Activated CD8-positive, alpha-beta memory T cell treated with anti-CD3 and anti-CD28 coated beads for 1 hour (primary cell): ENCODE measurements at places on chromosomes 1 and 21.
A peak's percentile ranks its signal among the peaks of the same experiment; 100 is the strongest.

- no peak for DNase-seq
These were observed 5.3 kb upstream of the TMEM52 start for GRCh38 chr1:1924386-1924785.

GRCh38 chr1:175287377-175287776 is 94.8 kb upstream of the KIAA0040 start:
- DNase-seq = no peak

- no peak for DNase-seq
These were observed 141.3 kb downstream of the NRIP1 start for GRCh38 chr21:14923468-14923867.

- DNase-seq = no peak
These were observed 2.7 kb upstream of the PRXL2B start for GRCh38 chr1:2583871-2584351.

GRCh38 chr1:15950763-15951295 is 25.1 kb downstream of the ZBTB17 start:
- DNase-seq = peak; percentile 66

- no peak for DNase-seq
These were observed 109.5 kb downstream of the SPSB1 start for GRCh38 chr1:9402256-9402616.

DNA sequence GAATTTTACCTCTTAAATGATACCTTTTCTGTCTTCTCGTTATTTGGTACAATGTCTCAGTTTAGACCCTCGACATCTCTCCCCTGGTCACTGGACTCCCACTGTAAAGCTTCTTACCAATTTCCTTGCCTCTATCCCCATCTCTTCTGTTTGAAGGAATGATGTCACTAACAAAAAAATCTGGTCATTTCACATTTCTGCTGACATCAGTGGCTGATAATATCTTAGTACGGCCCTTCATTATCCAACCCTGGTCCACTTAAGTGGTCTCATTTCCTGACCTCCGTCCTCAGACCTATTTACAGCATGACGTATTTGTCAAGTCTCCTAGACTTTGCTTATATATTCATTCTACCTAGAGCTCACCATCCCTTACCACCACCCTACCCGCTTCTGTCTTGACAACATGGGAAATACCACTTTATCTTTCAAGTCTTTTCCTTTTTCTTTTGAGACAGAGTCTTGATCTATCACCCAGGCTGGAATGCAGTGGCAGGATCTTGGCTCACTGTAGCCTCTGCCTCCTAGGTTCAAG is 60.9 kb downstream of the C1orf21 start:
- DNase-seq = no peak

- DNase-seq = no peak
These were observed 21.4 kb upstream of the NPPB start for GRCh38 chr1:11880181-11880575.

DNA sequence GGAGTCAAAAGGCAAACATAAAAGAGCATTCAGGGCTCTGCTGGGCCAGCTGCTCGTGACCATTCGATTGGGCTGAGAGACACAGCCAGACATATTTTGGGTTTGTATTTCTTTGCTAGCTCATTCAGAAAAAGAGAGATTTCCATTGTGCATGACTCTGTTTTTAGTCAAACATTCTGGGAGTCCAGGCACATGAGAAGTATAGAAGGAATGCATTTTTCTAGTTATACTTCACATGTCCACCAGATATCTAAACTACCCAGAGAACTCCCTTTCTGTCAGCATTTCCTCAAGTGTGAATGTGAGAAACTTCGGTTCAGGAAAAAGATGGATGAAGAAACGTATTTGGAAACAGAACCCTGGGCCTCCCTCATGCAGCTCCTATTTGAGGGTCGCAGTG is 6.3 kb upstream of the KCNE1 start:
- DNase-seq = no peak

GRCh38 chr1:209364716-209365115 is 218.8 kb upstream of the CAMK1G start:
- no peak for DNase-seq

DNA sequence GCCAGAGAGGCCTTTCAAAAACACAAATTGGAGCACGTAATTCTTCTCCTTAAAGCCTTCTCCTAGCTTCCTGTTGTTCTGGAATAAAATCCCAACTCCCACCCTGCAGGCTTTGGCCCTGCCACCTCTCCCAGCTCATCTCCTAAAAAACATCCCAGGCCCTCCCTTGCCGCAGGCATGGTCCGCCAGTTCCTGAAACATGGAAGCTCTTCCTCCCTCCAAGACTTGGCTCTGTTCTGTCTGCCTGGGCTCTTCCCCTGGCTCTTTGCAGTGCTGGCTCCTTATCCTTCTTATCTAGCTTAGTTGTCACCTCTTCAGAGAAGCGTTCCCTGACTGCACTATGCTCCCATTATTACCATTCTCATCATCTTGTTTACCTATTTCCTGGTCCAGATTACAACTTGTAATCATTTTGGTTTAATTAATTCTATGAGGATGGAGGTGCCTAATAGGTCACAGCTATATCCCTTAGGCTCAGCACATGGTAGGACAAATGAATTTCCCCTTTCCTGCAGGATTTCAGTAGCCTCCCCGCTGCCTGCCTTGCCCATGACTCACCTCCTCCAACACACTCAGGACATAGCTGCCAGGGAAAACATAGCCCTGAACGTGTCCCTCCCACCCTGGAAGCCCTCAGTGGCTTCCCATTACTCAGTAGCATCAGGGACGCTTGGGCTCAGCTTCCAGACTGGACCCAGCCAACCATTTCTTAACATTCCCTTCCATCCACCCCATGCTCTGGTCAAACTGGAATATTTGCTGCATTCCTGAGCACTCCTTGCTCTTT is 15.7 kb upstream of the IGSF21 start:
- no peak for DNase-seq

DNA sequence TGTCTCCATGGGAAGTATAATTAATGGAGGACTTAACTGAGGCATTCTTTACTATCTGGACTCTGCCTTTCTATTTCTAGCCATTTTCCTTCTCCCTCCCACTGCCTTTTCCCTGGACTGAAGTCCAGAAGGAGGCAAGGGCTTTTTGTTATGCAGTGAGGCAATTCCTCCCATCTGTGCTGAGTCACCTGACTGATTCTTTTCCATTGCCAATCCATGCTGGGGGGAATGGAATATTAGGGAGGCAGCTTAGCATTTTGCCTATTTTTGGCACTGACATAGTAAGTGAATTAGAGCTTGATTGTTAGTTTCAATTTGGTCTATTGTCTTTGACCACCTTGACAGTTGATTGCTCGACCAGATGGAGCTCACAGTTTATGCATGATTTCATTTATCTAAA is 1000.6 kb upstream of the PRMT6 start:
- no peak for DNase-seq

GRCh38 chr1:172180501-172181285 is 239.8 kb upstream of the C1orf105 start:
- DNase-seq = peak; percentile 19

- no peak for DNase-seq
These were observed 980.8 kb downstream of the PLA2G4A start for GRCh38 chr1:187809549-187809948.

GRCh38 chr1:46568461-46568891 is 17.0 kb upstream of the KNCN start:
- no peak for DNase-seq

- DNase-seq = peak; percentile 32
These were observed 7.0 kb downstream of the PAFAH2 start for GRCh38 chr1:25990702-25991395.

DNA sequence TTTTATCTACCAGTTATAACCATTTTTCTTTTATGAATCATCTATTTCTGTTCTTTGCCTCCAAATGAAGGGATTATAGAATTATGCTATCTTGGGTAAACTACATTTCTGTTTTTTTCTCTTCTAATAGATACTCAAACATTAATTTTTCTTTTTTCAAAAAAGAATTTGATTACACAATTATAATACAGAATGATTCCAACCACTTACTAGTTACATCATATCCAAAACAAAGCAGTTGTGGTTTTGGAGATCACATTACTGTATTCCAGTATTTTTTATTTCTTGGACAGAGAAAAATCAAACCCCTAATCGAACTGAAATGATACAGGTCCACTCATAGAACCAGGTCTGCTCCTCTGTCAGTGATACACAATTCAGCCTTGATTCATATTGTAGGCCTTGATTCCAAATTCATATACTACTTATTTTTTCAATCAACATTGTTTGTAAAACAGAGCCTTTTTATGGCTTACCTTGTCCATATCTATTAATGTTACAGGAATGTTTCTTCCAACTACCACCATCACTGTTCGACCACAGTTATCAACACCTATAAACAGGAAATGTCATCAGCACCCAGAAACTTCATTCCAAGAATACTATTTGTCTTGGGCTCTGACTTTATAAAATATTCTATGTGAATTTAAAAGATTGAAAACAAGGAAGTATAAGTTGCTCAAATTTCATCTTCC is 43.2 kb downstream of the GDAP2 start:
- DNase-seq = no peak

GRCh38 chr1:116298746-116299145 is 74.3 kb upstream of the ATP1A1 start:
- DNase-seq = no peak

- no peak for DNase-seq
These were observed 2.8 kb downstream of the TNFRSF8 start for GRCh38 chr1:12065872-12066271.
